ENCODE measurements at places on chromosomes 6 and 20. TPM values are rescaled to one million over a fixed set of nuclear protein-coding genes. Genes with fewer than 3 reads are reported as not detected.

KIZ gene
- polyA plus RNA-seq: 15.4 TPM

IPCEF1 gene
- 54.3 TPM for polyA plus RNA-seq

- H3K4me1 ChIP-seq: peaks cover 29% of the 10 kb centered on the region
- peaks cover 18% of the 10 kb centered on the region for H3K27me3 ChIP-seq
- peaks cover 2% of the 10 kb centered on the region for H3K36me3 ChIP-seq
- H3K4me3 ChIP-seq: no peak overlapping the region
- DNase-seq: no peak
- H3K27ac ChIP-seq: no peak overlapping the region
Measured at GRCh38 chr6:137167702-137168377, 5.6 kb downstream of the IL22RA2 start.

DNA sequence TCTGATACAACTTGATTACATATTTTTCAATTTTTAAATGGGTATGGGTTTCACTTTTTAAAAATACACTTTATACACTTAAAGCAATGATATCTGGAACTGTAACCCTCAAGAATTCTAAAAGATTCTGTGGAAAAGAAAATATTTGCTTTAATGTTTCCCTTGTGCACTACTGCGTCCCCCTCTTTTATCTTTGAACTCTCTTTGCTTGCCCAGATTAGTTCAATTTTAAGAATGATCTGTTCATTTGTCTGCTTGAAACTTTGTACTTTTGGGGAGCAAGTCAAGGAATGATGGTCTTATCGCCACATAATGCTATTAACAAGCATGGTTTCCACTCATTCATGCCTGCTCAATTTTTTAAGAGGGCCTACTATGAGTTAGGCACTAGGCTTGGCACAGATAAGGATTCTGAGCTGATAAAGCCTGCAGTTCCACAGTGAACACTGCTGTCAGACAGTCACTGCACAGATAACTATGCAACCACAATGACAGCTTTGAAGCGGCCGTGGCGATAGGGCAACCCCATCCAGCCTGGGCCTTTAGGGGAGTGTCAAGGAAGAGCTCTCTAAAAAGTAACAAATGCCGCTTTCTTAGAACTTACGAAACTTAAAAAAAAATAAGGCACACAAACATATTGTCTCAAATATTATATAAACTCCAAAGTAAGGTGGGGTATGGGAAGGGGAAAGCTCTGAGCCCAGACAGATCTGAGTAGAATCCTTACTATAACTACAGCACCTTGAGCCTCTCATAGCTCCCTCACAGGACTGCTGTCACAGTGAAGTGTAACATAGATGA lies 29.7 kb downstream of the FYN start:
- peak; percentile 63 for DNase-seq
- peaks cover 45% of the 10 kb centered on the region for H3K4me1 ChIP-seq
- no peak overlapping the region for H3K27ac ChIP-seq
- H3K27me3 ChIP-seq: peaks cover 4% of the 10 kb centered on the region
- H3K4me3 ChIP-seq: no peak overlapping the region

- no peak overlapping the region for H3K4me3 ChIP-seq
- no peaks in the 10 kb centered on the region for H3K36me3 ChIP-seq
- H3K27ac ChIP-seq: no peak overlapping the region
Measured at GRCh38 chr20:40286975-40287531, 402.0 kb downstream of the MAFB start.

XKR7 gene
- polyA plus RNA-seq: not detected

TFAP2B gene
- polyA plus RNA-seq: not detected

- H3K27ac ChIP-seq: no peak overlapping the region
- H3K4me3 ChIP-seq: no peak overlapping the region
- H3K36me3 ChIP-seq: no peaks in the 10 kb centered on the region
- H3K27me3 ChIP-seq: peaks cover 1% of the 10 kb centered on the region
Measured at GRCh38 chr20:1075616-1076015, 42.8 kb upstream of the PSMF1 start.

GRCh38 chr6:94089941-94090340 lies 670.6 kb upstream of the EPHA7 start:
- H3K27me3 ChIP-seq: no peaks in the 10 kb centered on the region
- no peak for DNase-seq
- H3K4me3 ChIP-seq: no peak overlapping the region
- no peaks in the 10 kb centered on the region for H3K4me1 ChIP-seq
- no peaks in the 10 kb centered on the region for H3K36me3 ChIP-seq

DNA sequence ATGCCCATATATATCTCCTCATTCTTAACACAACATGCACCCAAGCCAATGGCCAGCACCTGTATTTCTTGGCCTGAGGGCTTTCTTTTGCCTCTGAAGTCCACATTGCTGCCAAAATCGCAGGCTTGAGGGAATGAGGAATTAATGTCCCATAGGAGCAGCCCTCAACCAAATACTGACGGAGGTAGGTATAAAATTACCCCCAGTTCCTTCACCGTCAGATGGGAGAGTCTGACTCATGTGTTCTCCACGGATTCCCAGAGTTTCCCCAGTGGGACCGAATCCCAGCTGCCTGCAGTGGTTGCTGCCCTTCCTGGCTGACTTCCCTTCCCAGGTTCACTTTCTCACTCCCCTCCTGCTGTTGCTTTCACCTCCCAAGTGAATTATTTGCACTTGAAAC lies 602.2 kb upstream of the NOX3 start:
- no peaks in the 10 kb centered on the region for H3K4me1 ChIP-seq
- H3K27ac ChIP-seq: no peak overlapping the region
- H3K27me3 ChIP-seq: no peaks in the 10 kb centered on the region
- H3K4me3 ChIP-seq: no peak overlapping the region
- no peaks in the 10 kb centered on the region for H3K36me3 ChIP-seq

DNA sequence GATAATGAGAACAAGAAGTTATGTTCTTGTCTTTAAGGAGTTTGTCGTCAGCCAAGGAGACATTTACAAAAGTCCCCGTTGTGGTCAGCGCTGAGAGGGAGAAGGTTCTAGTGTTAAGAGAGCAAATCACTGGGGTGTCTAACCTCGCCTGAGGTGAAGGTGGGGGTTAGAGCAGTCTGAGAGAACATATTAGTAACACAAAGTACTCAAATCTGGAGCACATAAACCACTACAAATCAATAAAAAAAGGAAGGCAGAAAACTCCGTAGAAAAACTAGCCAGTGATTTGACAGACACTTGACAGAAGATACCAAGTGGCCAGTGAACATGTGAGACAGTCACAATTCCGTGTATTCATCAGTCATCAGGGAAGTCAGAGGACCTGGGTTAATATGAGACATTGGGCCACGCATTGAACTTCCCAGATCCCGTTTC lies 45.4 kb downstream of the CDS2 start:
- no peak overlapping the region for H3K4me3 ChIP-seq
- H3K27me3 ChIP-seq: no peaks in the 10 kb centered on the region
- peaks cover 5% of the 10 kb centered on the region for H3K36me3 ChIP-seq
- peak overlapping the region; percentile 44 for H3K27ac ChIP-seq

DNA sequence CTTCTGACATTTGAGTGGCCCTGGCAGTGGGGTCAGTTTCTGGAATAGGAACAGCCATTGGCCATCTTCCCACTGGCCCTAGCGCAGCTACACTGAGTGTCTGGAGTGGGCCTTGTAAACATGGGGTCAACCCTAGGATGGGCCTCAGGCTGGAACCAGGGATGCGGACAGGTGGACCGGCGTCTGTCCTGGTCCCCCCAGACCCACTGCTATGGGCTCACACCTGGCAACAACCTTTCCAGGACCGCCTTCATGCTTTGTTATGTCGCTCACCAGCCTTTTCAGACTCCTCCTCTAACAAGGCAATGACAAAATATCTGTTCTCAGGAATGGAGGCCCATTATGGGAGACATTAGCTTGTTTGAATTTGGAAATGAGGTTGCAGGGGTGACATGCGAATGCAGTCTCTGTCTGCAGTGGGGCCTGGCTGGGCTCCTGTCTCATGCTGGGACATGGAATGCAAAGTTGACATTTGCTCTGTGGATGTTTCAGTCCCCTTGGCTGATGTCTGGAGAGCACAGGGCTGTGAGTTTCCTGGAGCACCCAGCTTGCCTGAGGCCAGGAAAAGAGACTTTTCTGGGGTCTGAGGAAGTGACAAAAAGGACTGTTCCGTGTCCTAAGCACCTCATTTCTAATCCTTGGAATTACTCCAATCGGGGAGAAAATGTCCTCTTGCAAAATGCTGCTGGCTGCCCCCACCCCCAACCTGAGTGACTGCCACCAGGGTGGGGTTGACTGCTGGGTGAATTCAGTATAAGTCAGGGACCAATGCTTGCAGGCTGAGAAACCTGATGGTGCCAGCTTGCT lies 98.7 kb upstream of the PMEPA1 start:
- H3K27ac ChIP-seq: no peak overlapping the region
- H3K27me3 ChIP-seq: no peaks in the 10 kb centered on the region
- no peak for DNase-seq

GRCh38 chr20:57867807-57868206 lies 158.0 kb upstream of the PMEPA1 start:
- no peak overlapping the region for H3K27ac ChIP-seq
- H3K27me3 ChIP-seq: peaks cover 6% of the 10 kb centered on the region
- H3K36me3 ChIP-seq: no peaks in the 10 kb centered on the region
- H3K4me1 ChIP-seq: no peaks in the 10 kb centered on the region
- H3K4me3 ChIP-seq: no peak overlapping the region

MAPK13 gene
- 38.4 TPM for polyA plus RNA-seq

FARS2 gene
- 40.2 TPM for polyA plus RNA-seq

FAM162B gene
- not detected for polyA plus RNA-seq

DNA sequence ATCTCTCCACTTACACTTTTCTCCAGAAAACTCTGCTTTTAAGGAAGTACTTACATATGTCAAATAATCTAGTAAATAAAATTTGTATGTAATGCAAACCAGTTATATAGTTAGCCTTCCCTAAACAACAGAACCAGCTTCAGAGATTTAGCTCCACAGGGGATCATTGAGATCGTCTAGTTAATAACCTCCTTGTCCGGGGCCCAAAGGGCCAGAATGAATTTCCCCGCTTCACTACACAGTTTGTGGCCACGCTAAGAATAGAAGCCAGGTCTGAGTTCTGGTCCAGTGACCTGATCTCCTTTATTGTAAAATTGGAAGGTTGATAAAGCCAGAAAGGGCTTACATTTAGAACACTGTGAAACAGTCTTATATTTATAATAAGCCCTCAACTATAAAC lies 245.2 kb downstream of the TPBG start:
- no peak overlapping the region for H3K4me3 ChIP-seq
- H3K4me1 ChIP-seq: no peaks in the 10 kb centered on the region
- no peaks in the 10 kb centered on the region for H3K27me3 ChIP-seq
- H3K36me3 ChIP-seq: no peaks in the 10 kb centered on the region
- no peak overlapping the region for H3K27ac ChIP-seq
- no peak for DNase-seq

GRCh38 chr6:118804091-118804490 lies 89.9 kb upstream of the ASF1A start:
- no peak for DNase-seq
- peaks cover 24% of the 10 kb centered on the region for H3K4me1 ChIP-seq
- no peaks in the 10 kb centered on the region for H3K36me3 ChIP-seq
- H3K27me3 ChIP-seq: no peaks in the 10 kb centered on the region

GRCh38 chr6:117555262-117555849 lies 47.0 kb downstream of the GOPC start:
- H3K27ac ChIP-seq: no peak overlapping the region
- H3K27me3 ChIP-seq: no peaks in the 10 kb centered on the region
- peaks cover 4% of the 10 kb centered on the region for H3K36me3 ChIP-seq
- H3K4me1 ChIP-seq: peaks cover 19% of the 10 kb centered on the region

GRCh38 chr6:31402324-31403282 lies 792 bp upstream of the MICA start:
- H3K27ac ChIP-seq: peak overlapping the region; percentile 47
- peak; percentile 20 for DNase-seq
- H3K27me3 ChIP-seq: peaks cover 6% of the 10 kb centered on the region

- H3K4me3 ChIP-seq: no peak overlapping the region
- no peaks in the 10 kb centered on the region for H3K36me3 ChIP-seq
- no peak overlapping the region for H3K27ac ChIP-seq
- DNase-seq: no peak
- H3K27me3 ChIP-seq: peaks cover 9% of the 10 kb centered on the region
Measured at GRCh38 chr20:987677-988076, 14.4 kb downstream of the RSPO4 start.

PPIL6 gene
- 0.15 TPM for polyA plus RNA-seq

DNA sequence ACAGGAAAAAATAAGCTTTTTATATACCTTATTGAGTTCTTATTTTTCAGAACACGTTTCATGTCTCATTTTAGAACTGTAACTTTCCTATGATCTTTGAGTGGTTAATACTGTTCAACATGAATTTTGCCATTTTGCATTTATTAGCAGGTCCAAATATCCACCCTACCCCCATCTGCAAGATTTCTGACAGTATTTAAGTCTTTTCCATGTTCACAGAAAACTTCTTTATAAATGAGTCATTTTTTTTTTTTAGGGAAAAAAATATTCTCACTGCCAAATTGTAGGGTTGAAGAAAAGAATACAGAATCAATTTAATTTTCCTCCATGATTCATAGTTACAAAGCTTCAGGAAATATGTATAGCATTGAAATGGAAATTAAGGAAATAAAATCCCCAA lies 101.8 kb downstream of the COL21A1 start:
- no peak for DNase-seq
- no peak overlapping the region for H3K4me3 ChIP-seq
- no peaks in the 10 kb centered on the region for H3K4me1 ChIP-seq
- H3K36me3 ChIP-seq: no peaks in the 10 kb centered on the region
- H3K27me3 ChIP-seq: peaks cover 1% of the 10 kb centered on the region

DNA sequence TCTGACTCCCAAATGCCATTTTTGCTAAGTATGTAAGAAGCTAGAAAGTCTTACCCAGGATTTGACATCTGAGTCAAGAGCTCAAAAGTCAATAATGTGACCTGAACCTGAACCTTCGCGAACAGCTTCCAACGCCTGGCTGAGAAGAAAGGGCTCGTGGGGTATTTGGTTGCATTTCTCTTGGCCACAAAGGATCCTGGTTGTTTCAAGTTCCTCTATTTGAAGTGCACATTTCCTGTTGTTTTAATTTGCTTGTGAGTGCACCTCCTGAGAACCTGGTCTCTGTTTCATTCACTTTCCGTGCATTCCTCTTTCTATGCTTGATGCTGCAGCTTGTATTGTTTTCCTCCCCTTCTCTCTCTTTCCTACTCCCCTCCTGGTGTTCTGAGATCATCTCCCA lies 212.5 kb downstream of the FOXA2 start:
- no peak for DNase-seq
- no peaks in the 10 kb centered on the region for H3K4me1 ChIP-seq
- no peak overlapping the region for H3K27ac ChIP-seq
- H3K4me3 ChIP-seq: no peak overlapping the region

DNA sequence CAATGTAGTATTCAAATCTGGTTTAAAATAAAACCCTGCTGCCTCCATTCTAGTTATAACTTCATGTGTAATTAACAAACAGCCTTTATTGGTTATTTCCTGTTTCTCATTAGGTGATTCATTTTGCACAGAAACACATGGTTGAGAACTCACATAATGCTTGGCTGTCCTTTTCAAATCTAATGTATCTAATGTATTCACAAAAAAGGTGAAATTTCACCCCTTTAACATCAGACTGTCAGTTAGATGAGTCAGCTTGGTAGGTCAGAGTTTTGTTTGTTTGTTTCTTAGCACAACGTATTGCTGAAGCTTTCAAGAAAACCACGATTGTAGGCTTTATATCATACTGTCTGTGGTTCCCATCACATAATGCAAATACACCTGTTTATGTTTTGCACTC lies 78.7 kb upstream of the TMEM30A start:
- DNase-seq: no peak
- no peak overlapping the region for H3K27ac ChIP-seq
- H3K4me3 ChIP-seq: no peak overlapping the region
- no peaks in the 10 kb centered on the region for H3K4me1 ChIP-seq
- H3K36me3 ChIP-seq: no peaks in the 10 kb centered on the region
- no peaks in the 10 kb centered on the region for H3K27me3 ChIP-seq

Measured in immature natural killer cell (primary cell).